NCI-H2227 treated with DMSO at 0.1 percent for 48 hours (cell line): ENCODE measurements at places on chromosomes 2 and 18.

- no peak for DNase-seq
These were observed 3.7 kb downstream of the ACKR3 start for GRCh38 chr2:236573066-236573929.

GRCh38 chr18:7205346-7205745 lies 25.5 kb upstream of the LRRC30 start:
- DNase-seq = no peak

- no peak for DNase-seq
These were observed 214.5 kb downstream of the DSEL start for GRCh38 chr18:67302043-67302442.

- DNase-seq = no peak
These were observed 8.0 kb downstream of the XPO1 start for GRCh38 chr2:61529944-61530735.
